Peyer's patch (tissue), 4 donors: ENCODE measurements at places on chromosomes 4 and X.

GRCh38 chrX:39805825-39806224, 291.9 kb downstream of the BCOR start:
- DNase-seq = no peak

GRCh38 chr4:15198070-15198727, 195.9 kb downstream of the CPEB2 start:
- no peak for DNase-seq

DNA sequence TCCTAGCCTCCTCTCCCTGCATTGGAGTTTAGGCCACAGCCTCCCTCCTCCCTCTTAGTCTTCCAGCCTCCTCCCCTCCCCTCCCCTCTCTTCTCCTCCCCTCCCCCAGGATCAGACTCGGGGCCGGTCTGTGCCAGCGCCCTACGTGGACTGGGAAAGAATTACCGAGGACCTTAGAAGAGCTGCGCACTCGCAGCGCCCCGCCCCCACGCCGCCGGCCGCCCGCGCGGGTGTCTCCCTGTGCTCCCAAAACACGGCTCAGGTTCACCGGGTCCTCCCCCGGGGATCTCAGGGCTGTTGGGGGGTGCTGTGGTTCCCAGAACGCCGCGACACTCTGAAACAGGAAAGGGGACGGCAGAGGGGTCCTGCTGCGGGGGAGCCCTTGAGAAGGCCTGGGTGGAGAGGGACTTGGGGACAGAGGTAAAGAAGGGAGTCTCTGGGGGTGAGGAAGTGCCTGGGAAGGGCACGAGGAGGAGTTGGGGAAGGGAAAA, 122.3 kb upstream of the TBL1X start:
- DNase-seq = peak; percentile 82

DNA sequence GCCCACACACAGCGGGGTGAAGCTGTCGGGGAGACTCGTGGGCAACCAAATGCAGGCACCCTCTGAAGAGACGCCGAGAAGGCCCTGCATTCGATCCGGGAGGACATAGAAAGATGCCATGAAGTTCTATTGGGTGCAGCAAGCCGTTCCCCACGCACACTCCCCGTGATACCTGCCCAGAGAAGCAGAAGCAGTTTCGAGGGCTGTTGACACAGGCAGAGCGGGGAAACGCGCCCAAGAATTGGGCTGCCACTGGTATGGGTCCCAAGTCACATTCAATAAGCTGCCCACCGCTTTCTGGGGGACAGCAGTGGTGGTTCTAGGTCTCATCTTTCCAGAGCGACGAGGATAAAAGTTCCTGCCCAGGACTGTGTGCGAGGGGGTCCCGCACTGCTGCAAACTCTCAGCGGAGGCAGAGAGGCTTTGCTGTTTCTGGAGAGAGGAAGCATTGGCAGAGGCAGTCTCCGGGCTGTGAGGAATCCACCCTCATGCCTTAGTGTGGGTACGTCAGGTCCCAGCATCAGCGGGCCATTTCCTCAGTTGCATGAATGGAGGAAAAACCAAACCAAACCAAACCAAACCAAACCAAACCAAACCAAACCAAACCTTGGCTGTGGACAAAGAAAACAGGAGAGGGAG, 10.1 kb downstream of the PITX2 start:
- DNase-seq = no peak

DNA sequence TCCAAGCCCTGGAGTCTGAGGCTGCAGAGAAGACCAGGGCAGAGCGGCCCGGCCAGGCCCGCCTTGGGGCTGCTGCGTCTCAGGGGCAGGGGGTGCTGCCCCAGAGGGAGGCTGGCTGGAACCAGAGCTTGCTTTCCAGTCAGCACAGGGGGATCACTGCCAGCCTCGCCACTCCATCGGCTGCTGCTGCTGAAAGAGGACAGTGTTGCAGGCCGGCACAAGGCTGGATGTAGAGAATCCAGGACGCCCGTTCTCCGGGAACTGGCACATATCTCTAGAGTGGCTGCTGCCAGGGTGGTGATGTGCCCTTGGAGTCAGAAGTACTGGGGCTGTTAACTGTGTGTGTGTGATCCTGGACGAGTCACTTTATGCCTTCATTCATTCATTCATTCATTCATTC, 31.9 kb upstream of the SORCS2 start:
- peak; percentile 42 for DNase-seq

- no peak for DNase-seq
Measured at GRCh38 chr4:21202959-21203358, 502.7 kb downstream of the PACRGL start.

- DNase-seq = no peak
Measured at GRCh38 chrX:46404774-46405173, 140.4 kb downstream of the ZNF674 start.

DNA sequence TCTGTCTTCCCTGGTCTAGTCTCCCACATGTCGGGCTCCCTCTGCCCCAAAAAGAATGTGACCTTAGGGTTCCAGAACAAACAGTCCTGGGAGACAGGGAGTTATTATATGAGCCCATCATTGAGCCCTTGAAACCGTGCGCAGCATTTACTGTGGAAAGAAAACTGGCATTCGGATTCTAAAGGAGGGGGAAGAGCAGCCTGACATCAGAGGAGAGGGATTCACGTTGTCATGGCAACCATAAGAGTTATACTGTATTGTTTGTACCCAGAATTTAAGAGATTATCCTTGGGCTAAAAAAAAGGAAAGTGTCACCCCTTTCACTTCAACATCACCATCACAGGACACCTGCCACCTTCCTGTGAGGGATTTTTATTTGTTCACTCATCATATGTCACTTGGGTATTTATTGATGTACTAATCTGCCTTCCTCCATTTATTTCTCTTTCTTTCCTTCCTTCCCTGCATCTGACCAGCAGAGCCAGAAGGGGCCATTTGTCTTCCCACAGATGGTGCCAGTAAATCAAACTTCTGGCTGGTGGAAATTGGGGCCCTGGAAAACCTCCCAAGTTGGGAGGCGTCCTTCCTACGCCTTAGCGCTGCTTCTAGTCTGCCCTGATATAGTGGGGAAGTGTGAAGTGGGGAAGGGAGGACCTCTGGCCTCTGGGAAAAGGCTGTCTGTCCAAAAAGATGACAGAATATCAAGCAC, 64.9 kb upstream of the FRMPD3 start:
- DNase-seq = no peak

DNA sequence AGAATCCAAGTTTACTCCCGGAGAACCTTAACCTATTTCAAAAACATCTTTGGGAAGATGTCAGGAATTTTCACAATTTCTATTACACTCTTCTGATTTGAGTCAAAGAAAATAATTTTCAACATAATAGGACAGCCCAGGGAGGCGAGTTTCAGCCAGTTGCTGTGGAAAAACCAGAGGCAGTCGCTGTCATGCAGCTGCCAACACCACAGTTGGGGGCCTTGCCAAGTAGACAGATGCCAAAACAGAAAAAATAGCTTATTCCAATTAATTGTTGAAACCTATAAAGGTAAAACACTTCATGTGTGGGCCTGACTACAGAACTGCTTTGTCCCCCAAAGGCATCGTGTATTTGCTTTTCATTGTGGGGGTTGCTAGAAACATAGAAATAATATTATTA, 225.8 kb downstream of the DMD start:
- DNase-seq = no peak

GRCh38 chrX:7205037-7205577, 57.2 kb upstream of the PUDP start:
- DNase-seq = no peak

- DNase-seq = no peak
Measured at GRCh38 chr4:119286377-119287002, 35.4 kb downstream of the FABP2 start.

DNA sequence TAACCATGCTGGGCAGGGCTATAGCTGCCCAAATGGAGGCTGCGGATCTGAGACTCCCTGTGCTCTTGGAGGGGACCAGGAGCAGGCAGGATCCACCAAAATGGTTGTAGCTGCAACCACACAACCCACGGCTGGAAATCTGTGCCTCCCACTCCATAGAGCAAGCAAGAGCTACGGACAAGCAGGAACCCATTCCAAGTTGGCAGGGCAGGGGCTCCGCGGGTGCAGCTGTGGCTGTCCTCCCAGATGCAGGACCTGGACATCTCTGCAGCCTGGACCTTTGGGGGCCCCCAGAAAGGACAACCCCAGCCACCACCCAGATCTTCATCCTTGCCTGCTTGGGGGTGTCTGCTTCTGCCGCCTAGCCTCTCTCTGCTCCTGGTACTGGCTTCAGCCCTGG, 154.1 kb upstream of the TRAM1L1 start:
- no peak for DNase-seq

GRCh38 chrX:50905334-50905733, 5.2 kb upstream of the BMP15 start:
- DNase-seq = no peak

- DNase-seq = no peak
Measured at GRCh38 chr4:143383005-143383574, 46.4 kb downstream of the GAB1 start.

- no peak for DNase-seq
Measured at GRCh38 chr4:176614793-176615192, 177.9 kb downstream of the VEGFC start.

DNA sequence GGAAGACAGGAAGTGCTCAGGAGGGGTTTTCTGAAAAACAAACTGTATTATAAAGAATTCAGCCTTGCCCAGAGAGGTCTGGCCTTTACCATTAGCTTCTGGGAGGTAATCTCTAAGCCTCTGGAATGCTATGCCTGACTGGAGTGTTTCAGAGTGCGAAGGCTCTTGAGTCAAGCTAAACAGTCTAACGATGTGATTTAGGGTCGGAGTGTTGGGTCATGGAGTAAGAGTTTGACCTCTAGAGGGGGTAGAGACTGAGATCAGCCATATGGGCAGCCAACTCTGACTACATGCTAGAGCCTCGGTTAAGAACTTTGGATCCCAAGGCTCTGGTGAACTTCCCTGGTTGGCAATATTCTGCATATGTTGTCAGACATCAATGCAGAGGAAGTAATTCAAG, 15.0 kb downstream of the BOD1L1 start:
- DNase-seq = no peak

DNA sequence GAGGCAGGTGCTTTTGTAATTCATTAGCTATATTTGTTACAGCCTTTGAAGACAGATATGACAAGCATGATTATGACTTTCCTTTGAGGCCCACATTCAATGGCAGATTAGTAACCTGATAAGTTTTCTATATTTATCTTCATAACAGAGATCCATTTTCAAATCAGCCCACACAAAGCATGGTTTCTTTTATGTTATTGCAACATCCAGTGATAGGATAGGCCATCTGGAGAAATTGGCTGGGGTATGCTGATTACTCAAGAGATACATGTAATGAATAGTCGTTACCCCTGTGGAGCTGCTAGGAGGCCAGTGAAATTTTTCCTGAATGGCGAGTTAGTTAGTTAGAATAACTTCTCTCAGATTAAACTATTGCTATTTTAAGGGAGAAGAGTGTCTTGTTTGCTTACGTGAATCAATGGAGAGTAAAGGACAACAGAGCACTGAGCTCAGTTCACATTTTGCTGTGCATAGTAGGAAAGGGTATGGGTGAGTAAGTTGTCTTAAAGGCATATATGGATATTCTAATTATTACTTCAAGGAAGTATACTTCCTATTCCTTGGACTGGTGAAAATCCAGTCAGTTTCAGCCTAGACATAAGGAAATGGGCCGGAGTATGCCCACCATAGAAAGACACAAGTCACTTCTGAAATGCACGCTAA, 79.2 kb upstream of the DKK2 start:
- DNase-seq = no peak

DNA sequence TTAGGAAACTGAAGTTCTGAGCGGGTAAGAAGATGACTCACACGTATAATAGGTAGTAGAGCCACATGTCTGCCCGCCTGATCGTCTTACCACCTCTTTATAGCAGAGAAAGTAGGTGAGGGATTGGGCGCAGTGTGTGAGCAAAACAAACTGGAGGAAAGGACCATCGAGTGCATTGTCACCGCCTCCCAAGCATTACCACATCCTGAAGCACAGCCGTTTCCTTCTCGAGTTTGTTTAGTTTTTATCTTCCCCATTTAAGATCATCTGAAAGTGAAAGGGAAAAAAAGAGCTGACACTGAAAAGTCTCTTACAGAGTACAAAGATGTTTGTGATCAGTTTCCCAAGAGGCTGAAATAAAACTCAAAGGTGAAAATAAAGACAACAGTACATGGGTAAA, 14.8 kb downstream of the PDK3 start:
- DNase-seq = peak; percentile 51

- no peak for DNase-seq
Measured at GRCh38 chrX:139196890-139197289, 333.6 kb upstream of the F9 start.

DNA sequence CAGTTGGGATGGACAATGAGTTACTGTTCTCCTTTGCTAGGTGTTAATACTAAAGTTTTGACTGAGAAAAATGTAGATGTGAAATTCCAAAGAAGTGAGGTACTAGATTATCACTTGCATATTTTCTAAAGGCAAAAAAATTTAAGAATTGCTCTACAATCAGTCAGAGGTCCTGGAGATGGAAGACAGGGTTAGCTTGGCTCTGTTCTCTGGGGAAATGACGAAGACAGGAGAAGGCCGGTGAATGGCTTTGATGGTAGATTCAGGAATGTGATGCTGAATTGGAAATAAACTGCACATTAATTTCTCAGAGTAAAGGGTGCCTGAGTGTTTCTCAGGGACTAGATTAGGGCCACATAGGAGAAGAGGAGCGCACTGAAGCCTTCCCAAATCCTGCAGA, 214.0 kb upstream of the LEF1 start:
- no peak for DNase-seq

- no peak for DNase-seq
Measured at GRCh38 chr4:144906181-144906925, 191.6 kb downstream of the ANAPC10 start.

- no peak for DNase-seq
Measured at GRCh38 chr4:111812114-111812513, 333.1 kb upstream of the FAM241A start.

DNA sequence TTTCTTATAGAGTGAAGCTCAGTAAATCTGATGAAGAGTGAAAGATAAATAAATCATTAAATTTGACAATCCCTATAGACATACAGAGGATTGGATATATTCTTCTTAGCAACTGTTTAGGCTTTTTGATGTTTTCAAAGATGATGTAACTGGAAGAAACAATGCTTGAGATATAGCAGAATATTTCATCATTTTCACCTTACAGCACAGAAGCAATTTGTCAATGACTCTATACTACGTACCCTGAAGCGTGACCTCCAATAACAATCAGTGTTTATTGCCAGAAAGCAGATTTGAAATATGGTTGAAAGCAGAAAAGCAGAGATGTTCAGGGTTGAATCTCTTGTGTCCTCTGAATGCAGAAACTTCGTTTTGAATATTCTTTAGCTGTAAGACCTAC, 228.4 kb downstream of the DTHD1 start:
- DNase-seq = no peak

- DNase-seq = no peak
Measured at GRCh38 chr4:176793060-176793605, 411 bp upstream of the VEGFC start.
